ENCODE measurements at places on chromosomes 3 and 15.

- no peak for DNase-seq
These were observed 15.4 kb downstream of the ZSCAN2 start for GRCh38 chr15:84616235-84616634.

DNA sequence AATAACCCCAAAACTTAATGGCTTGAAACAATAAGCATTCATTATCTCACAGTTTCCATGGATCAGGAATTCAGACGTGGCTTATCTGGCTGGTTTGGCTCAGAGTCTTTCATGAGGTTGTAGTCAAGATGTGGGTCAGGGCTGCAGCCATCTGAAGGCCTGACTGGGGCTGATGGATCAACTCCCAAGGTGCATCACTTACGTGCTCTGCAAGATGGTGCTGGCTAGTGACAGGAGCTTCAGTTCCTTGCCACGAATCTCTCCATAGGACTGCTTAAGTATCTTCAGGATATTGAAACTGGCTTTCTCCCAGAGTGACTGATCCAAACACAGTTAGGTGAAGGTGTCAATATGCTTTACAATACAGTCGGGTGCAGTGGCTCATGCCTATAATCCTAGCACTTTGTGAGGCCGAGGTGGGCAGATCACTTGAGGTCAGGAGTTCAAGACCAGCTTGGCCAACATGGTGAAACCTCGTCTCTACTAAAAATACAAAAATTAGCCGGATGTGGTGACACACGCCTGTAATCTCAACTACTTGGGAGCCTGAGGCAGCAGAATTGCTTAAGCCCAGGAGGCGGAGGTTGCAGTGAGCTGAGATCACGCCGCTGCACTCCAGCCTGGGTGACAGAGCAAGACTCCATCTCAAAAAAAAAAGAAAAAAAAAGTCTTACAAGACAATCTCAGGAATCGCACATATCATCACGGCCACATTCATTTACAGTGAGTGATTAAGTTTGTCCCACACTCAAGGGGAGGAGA, 28.5 kb upstream of the PTPRG start:
- no peak for DNase-seq

DNA sequence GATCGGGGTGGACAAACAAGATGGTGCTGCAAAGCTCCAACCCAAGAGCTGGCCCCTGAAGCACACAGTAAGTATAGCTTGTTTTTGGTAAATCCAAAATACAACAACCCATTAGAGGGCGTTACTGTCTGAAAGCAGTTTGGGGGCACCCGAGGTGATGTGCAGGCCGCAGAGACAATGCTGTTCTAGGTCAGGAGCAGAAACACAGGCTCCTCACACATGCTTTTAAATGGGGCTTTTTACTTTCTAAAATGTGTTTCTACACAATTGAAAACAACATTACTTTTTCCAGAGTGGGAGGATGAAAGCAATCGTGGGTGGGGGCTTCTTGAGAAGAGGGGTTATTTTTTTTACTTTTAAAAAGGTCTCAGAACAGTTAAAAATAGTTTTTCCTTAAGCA, 1029.3 kb upstream of the CFAP20DC start:
- no peak for DNase-seq

DNA sequence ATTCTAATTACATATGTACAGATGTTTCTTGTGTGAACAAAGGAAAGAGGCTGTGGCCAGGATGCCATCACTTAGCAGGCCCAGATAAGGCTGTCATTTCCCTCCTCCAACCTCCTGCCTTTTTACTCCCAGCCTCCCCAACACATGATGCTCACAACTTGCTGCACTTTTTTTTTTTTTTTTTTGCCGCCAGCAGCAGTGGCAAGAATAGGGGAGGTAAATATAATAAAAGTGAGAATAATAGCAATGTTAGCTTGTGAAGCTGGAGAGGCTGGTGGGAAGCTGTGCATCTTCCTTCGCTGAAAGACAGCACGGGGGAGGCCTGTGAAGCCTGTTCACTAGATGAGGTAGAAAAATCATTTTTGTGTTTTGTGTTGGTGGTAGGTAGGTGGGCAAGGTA, 42.5 kb upstream of the MYO5C start:
- no peak for DNase-seq

- no peak for DNase-seq
These were observed 220.0 kb downstream of the MEIS2 start for GRCh38 chr15:36880224-36880912.

- no peak for DNase-seq
These were observed 141.1 kb downstream of the PGPEP1L start for GRCh38 chr15:98866511-98866910.

- DNase-seq, result no peak
These were observed 104.6 kb downstream of the APBA2 start for GRCh38 chr15:28990390-28990789.
